ENCODE measurements at places on chromosomes 4 and X. TPM values are rescaled to one million over a fixed set of nuclear protein-coding genes. Genes with fewer than 3 reads are reported as not detected.

The TMEM255A gene
- 0.27 TPM for polyA plus RNA-seq

The TMPRSS11F gene
- 0.12 TPM for polyA plus RNA-seq

DNA sequence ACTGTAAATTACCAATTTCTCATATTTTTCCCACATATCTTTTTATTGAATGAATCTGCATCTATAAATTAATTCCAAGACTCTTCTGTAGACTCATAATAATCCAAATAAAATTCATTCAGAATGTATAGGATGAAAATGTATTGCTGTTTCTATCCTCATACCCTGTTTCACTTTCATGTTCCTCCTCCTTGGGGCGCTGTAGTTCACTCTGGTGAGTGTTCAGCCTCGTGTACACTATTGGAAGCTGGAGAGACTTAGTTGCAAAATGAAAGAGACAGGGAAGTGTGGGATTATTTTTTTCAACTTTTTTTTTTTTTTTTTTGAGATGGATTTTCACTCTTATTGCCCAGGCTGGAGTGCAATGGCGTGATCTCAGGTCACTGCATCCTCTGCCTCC, 296.1 kb downstream of the TLL1 start:
- no peak for DNase-seq

DNA sequence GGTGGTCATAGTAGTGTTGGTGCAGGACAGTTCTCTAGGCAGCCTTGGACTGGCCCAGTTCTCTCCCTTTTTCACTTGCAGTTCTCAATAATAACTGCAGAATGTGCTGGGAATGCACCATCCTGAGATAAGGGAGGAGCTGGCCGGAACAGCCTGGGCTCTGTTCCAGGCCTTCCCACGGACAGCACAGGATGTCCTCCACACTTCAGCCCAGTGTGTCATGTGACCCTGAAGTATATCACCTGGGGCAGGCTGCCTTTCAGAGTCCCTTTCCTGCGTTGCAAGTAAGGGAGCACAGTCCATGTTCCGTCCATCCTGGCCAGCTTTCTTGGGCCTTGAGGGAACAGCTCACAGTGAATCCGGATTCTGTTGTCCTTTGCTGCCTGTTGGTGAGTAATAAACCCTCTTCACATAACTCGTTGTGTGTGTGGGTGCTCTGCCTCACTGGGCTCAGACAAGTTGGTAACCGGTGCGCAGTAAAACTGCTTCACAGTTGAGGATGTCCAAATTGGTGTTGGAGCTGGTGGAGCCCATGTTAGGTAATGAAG, 32.3 kb upstream of the BBS12 start:
- no peak for DNase-seq

GRCh38 chr4:37471093-37471492, 215.1 kb downstream of the RELL1 start:
- no peak for DNase-seq

- DNase-seq = no peak
Observed at GRCh38 chr4:155336242-155336641, 40.5 kb downstream of the MAP9 start.

Data from left kidney (tissue), 8 donors.